Hematopoietic multipotent progenitor cell treated with erythropoietin and hydrocortisone succinate and interleukin-3 and kit ligand, for 17 days (in vitro differentiated cells): ENCODE measurements at places on chromosomes 12 and 14.
A peak's percentile ranks its signal among the peaks of the same experiment; 100 is the strongest.

- no peak for DNase-seq
These were observed 219.3 kb upstream of the HMGA2 start for GRCh38 chr12:65605019-65605418.

- no peak for DNase-seq
These were observed 7.7 kb upstream of the NCKAP1L start for GRCh38 chr12:54489857-54490256.

GRCh38 chr12:106358396-106359241 lies 1.1 kb downstream of the POLR3B start:
- DNase-seq: peak; percentile 78

GRCh38 chr14:96297000-96297399 lies 41.0 kb downstream of the BDKRB1 start:
- peak; percentile 64 for DNase-seq

- no peak for DNase-seq
These were observed 16.0 kb upstream of the CCT2 start for GRCh38 chr12:69569236-69569635.

DNA sequence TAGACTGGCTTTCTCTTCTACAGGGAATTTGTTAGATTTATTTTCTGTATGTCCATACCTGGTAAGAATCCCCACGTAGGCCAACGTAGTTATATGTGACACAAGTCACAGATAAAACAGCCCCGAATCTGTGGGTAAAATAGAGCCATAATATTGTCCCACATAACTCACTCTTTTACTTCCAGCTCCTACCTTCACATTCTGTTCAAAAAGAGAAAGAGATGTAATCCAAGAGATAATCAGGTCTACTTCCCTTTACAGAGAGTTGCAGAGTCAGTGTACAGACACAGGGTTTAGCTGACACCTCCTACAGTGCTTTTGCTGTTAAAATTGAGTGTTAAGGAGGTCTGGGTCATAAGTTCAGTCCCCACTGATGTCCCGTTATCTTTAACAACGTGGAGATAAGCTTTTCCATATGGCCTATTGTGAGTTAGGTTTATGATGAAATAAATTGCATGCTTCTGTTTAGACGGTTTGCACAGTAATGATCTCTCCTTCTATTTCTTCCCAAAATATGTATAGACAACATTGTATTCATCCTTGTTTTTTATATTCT lies 446.5 kb downstream of the ADAMTS20 start:
- DNase-seq: no peak

GRCh38 chr12:125028106-125028505 lies 34.7 kb downstream of the BRI3BP start:
- no peak for DNase-seq

DNA sequence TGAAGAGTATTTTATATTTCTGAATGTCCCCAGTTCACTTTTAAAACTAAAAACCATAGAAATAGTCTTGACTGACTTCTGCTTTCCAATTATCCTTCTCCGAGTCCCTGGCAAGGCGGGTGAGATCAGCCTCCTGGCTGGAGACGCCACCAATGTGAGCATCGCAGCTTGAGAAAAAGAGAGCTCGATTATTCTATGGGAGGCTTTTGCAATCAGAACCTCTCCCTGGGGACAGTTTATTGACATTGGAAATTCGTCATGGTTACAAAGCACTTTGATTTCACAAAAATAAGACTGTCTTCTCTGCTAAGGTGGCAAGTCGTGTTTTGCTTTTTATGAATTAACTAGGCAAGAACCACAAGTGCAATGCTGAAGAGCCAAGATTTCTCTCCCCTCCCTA lies 23.6 kb upstream of the GPHB5 start:
- no peak for DNase-seq

- no peak for DNase-seq
These were observed 115.6 kb downstream of the RBM19 start for GRCh38 chr12:113850309-113851056.

DNA sequence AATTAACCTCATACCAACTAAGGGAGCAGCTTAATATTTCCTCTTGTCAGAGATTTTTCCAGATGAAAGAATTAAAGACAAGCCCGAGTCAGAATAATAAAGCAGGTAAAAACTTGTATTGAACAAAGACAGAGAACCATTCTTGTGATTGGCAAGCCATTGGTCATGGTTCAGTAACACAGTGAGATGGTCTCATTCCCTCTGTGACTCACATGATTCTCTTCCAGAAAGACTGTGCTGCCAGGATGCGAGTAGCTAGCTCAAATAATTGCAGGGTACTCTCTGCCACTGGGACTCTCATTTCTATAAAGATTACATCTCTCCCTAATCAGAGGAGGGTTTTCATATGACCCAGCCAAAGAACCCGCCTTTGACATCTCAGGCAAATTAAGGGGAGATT lies 179.4 kb downstream of the PHLDA1 start:
- no peak for DNase-seq

DNA sequence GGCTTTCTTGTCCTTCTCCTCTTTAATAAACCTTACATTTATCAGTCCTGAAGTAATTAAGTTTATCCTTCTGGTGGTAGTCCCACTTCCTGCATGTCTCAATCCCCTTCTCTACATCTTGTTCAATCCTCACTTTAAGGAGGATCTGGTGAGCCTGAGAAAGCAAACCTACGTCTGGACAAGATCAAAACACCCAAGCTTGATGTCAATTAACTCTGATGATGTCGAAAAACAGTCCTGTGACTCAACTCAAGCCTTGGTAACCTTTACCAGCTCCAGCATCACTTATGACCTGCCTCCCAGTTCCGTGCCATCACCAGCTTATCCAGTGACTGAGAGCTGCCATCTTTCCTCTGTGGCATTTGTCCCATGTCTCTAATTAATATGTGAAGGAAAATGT lies 79.3 kb downstream of the ZFC3H1 start:
- DNase-seq: no peak

DNA sequence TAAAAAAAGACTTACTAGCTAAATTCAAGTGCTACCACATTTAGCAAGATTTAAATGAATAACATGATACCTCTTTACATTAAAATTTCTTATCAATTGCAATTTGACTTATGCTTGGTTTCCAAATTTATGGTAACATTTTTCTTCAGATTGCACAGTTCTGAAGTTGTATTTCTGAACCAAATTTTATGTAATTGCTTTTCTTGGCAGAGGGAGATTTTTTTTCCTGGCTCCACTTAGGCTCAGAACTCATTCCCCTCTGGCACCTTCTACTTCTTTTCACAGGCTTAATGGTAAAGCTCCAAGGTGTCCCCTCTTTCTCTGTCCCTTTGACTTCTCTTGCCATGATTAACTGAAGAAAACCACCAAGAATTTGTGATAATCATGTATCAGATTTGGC lies 99.8 kb upstream of the TMTC1 start:
- no peak for DNase-seq

GRCh38 chr14:99730876-99731546 lies 46.9 kb downstream of the CYP46A1 start:
- no peak for DNase-seq

DNA sequence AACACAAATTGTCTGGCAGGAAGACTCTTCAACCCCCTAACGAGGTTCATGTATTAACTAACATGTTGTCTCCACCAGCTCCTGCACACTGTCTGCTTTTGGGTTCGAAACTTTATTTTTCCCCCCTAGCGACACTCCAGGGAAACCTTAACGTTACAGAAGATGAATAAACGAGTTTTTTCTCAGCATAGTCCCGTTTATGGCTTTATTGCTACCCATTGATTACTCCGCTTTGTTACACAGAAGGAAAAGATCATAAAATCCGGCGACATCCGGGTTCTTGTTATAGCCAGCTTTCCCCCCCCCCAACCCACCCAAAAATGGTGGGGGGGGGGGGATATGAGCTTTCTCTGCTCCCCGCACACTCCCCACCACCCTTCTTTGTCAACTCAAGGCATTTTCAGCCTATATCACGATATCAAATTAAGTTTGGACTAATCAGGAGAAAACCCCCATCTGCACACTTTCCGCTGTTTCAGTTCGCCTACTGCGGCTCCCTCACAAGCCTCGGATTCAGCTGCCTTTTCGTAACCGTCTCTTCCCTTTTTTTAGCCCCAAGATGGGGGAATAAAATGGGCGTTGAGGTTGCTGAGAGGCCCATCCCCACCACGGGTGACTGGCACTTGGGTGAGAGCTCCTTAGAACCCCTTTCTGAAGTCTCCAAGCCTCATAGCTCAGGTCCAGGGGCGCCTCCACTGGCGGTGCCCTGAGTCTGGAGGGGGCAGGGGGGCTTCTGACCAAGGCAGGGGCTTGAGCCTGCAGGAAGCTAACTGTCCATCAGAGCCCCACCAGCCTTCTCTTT lies 1.4 kb upstream of the HOXC6 start:
- DNase-seq: no peak

DNA sequence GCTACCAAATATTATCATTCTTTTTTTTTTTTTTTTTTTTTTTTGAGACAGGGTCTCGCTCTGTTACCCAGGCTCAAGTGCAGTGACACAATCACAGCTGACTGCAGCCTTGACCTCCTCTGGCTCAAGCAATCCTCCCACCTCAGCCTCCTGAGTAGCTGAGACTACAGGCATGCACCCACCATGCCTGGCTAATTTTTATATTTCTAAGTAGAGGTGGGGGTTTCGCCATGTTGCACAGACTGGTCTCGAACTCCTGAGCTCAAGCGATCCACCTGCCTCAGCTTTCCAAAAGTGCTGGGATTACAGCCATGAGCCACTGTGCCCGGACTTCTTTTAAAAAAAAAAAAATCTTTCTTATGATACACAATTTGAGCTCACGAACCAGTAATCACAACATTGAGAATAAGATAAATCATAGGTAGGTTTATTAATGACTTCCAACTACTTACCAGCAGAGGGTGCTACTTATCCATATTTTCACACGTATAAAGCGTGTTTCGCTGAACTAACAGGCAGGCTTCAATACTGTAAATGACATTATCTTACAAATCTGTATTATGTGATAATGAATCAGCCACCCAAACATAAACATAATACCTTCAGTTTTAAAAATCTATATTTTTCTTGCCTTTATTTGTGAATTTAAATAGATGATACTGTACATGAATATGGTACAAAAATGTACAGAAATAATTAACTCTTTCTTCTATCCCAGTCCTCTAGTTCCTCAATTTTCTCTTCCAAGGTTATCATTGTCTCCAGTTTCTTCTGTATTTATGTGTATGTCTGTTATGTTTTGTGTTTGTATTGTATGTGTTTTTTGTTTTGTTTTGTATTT lies 42.5 kb upstream of the BCAT1 start:
- DNase-seq: peak; percentile 72

DNA sequence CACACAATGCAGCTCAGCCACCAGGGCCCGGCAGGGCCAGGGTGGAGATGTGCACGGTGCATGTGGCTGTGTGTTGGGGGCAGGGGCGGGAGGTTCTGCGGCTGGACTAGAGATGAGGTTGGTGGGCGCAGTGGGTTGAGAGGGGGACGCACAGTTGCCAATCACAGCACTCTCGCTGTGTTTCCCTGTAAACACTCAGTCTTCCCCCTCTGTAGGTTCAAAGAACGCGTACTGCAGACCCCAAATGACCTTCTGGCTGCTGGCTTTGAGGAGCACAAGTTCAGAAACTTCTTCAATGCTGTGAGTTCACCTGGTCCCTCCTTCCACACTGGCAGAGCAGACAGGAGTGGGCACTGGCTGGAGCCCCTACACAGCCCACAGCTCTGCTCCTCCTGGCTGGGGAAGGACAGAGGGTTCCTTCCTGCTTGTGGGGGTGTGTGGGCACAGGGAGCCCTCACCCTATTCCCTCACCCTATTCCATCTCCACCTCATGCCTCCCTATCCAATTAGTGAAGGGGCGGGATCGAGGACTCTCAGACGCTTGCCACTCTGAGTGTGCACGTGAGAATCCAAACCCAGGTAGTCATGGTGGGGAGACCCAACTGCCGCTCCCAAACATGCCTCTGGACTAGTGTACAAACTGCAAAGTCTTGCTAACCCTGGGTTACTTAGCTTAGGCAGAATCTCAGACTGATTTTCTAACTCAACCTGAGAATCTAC lies 17.8 kb downstream of the OTUB2 start:
- DNase-seq: no peak
